Trophoblast cell (in vitro differentiated cells and primary cell): ENCODE measurements at places on chromosomes 11 and 22.

GRCh38 chr11:62593434-62594044 lies 2.2 kb upstream of the TUT1 start:
- DNase-seq, result peak; percentile 76

DNA sequence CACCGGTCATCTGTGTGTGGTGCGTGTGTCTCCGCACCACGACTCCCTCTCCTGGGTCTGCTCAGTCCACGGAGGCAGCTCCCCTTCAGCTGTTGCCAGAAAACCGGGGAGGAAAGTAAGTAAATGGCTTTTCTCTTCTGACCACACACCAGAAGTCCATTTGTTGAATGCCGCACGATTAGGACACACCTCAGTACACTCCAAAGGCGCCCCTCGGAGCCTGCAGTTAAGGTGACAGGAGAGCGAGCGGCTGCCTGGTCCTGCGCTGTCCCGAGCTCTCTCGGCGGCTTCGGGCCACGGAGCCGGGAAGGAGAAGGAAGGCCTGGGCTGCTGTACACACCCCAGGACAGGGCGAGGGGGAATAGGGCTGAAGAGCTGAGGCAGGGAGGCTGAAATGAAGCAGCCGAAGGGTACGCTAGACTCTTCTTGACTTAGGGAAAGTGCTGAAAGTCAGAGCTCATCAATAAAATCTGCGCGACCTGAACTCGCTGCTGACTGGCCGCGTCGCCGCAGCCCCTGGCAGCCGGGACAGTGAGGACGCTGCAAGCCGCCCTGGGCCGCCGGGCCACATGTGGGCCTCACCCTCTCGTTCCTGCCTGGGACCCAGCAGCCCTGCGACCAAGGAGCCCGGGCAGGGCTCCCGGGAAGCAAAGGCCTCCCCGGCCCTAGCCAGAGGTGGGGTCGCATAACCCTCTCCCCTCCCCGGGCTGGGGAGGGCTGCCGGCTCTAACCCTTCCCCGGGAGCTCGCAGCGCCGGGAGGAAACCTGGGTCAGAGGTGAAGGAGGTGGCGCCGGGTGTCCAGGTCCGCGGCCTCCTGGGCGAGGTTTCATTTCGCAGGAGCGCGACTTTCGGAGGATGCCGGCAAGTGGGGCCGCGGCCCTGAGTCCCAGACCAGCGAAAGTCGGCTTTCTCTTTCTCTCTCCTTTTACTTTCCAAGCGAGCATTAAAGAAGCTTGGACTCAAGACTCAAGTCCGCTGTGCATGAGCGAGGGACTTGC lies 1.6 kb upstream of the PAX6 start:
- DNase-seq, result peak; percentile 25

DNA sequence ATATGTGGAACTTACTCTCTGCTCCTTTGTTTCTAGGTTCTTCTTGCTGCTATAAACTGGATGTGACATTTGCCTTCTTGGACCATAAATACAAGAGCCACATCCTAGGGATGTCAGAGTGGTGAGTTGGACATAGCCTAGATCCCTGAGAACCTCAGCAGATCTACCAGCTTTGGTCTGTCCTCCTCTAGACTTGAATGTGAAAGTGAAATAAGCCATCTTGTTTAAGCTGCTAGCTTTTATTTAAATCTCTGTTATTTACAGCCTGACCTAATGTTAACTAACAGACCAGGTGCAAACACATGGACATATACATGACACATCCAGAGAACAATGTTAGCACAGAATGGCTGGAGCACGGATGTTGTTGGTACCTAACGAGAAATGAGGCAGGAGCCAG lies 36.0 kb downstream of the SLN start:
- DNase-seq, result no peak

- no peak for DNase-seq
Observed at GRCh38 chr22:49962751-49963646, 2.4 kb downstream of the PIM3 start.

DNA sequence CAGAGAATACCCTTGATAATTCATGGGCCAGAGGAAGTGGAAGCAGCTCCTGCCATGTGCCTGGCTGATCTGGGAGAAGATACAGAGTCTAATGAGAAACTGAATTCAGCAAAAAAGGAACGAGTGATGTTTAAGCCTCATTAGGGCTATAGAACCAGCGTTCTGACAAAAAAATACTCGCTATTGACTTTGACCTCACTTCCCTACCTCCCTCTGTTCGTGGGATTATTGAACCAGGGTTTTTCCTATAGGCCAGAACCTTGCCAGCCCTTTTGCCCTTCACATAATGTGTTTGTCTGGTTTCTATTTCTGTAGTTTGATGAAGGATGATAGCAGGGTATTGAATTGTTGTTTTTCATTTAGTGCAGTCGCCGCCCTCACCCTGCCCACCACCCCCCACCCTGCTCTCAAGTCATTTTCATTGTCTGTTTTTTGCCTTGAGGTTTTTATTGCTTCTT lies 7.6 kb upstream of the RBFOX2 start:
- no peak for DNase-seq

DNA sequence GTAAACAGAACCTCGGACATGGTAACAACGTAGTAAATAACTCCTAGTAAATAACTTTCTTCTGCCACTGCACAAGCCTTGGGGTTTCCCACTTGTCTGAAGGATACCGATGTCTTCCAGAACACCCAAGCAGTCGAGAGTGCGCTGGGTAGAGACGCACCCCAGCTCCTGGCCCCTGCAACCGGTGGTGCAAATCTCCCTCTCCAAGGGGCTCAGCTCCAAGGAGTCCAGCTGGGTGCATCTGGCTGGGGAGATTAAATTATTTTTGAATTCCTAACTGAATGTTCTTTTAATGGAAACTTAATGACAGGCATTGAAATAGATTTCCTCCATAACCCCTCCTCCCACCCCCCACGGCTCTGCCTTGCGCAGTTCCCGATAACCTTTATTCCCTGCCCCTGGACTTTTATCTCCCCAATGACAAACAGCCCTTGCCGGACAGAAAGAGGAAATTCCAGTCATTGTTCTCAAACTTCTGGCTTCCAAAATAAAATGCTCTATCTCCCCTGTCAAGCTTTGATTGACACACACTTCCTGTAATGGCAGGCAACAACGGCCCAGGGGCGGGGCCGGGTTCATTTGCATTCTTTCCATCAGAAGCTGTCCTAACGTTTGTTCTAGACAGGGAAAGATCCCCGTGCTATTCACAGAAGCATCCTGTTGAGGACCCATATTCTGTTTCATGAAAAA lies 31.2 kb downstream of the KCNJ1 start:
- DNase-seq, result peak; percentile 17

- no peak for DNase-seq
Observed at GRCh38 chr11:44711113-44711786, 15.5 kb upstream of the TSPAN18 start.

- peak; percentile 76 for DNase-seq
Observed at GRCh38 chr22:32631507-32632255, 157.1 kb downstream of the FBXO7 start.

- DNase-seq, result no peak
Observed at GRCh38 chr11:2084721-2085120, 54.5 kb downstream of the IGF2 start.

GRCh38 chr22:43878079-43878795 lies 13.6 kb downstream of the PNPLA5 start:
- no peak for DNase-seq

GRCh38 chr11:68025047-68025446 lies 5.4 kb upstream of the NDUFS8 start:
- DNase-seq, result no peak

DNA sequence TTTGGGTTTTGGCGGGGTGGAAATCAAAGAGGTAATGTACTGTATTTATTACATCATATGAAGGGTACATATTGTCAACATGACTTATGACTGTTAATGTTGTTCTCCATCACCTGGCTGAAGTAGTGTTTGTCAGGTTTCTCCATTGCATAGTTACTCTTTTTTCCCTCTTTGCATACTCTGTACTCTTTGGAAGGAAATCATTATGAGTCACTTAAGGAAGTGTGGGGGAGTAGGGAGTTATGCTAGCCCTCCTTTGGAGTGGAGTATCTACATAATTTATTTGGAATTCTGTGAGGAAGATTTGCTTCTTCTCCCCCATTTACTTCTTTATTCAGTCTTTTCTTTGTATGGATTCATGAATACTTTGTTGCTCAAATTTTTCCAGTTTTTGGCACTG lies 3.6 kb upstream of the PGR start:
- DNase-seq, result no peak

- DNase-seq, result no peak
Observed at GRCh38 chr11:4065601-4066377, 28.8 kb upstream of the RRM1 start.

DNA sequence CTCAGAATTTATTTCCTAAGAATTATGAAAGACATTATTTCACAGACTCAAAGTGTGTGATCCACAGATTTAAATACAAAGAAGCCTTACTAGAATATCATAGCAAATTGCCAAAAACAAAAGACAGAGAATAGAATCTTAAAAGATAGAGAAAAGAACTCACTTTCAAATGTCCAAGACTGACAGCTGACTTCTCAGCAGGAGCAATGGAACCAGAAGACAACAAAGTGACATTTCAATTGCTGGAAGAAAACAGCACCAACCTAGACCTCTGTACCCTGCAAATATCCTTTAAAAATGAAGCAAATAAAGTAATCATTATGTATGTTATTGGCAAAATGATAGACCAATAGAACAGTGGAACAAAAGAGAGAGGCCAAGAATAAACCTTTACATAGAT lies 109.2 kb downstream of the TTC17 start:
- DNase-seq, result no peak

- peak; percentile 89 for DNase-seq
Observed at GRCh38 chr11:89495951-89496350, 4.8 kb upstream of the NOX4 start.

GRCh38 chr11:123144707-123145106 lies 50.3 kb downstream of the CLMP start:
- DNase-seq, result peak; percentile 98

GRCh38 chr11:46296059-46296527 lies 18.6 kb downstream of the CREB3L1 start:
- DNase-seq, result no peak

DNA sequence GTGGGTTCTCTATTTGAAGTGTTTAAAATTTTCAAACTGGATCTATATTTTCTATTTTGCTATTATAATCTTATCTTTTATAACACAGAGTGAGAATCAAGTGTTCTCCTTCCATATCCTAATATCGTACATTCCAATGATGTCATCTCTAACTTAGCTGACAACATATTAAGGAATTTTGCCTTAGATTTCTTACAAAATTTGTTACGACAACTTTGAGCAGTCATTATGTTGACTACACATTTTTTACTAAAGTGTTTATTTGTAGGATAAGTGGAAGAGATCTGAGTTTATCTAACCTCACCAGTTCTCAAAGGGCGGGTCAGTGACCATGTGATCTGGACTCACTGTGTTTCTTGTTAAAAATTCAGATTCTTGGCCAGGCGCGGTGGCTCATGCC lies 12.7 kb downstream of the BTG4 start:
- DNase-seq, result no peak

- DNase-seq, result no peak
Observed at GRCh38 chr11:2593393-2593950, 106.3 kb downstream of the KCNQ1OT1 start.

- no peak for DNase-seq
Observed at GRCh38 chr11:31764766-31765165, 46.4 kb downstream of the PAX6 start.

DNA sequence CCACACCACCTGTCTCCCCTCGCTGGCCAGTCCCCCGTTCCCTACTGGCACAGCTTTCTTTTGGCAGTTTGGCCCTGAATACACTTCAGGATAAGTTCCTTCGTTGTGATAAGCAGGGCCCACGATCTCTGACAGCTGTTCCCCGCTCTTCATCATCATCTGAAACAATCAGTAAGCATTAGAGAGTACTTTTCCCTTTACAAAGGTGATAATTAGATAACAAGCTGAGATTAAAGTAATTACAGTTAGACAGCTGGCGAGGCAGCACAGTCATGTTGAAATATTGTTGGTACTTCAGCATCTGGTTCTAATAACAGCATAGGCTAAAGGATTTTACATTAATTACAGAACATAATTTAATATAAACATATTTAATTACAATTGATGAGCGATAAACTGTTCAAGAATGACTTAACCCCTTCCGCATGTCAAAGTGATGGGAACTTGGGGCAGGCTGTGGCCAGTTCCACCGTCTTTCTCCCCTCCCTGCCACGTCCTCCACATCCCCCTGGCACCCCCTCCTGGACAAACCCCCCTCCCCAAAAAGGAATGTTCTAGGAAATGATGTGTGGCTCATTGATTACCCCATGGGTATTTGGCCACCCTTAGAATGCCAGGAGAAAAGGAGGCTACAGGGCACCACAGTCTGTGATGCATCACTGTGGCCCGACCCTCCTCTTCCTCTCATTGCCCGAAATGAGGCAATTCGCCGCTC lies 134.9 kb downstream of the RCN1 start:
- DNase-seq, result no peak

GRCh38 chr11:93199616-93200015 lies 1.8 kb upstream of the SLC36A4 start:
- no peak for DNase-seq

GRCh38 chr11:65059959-65060824 lies 1.8 kb upstream of the NAALADL1 start:
- DNase-seq, result no peak

DNA sequence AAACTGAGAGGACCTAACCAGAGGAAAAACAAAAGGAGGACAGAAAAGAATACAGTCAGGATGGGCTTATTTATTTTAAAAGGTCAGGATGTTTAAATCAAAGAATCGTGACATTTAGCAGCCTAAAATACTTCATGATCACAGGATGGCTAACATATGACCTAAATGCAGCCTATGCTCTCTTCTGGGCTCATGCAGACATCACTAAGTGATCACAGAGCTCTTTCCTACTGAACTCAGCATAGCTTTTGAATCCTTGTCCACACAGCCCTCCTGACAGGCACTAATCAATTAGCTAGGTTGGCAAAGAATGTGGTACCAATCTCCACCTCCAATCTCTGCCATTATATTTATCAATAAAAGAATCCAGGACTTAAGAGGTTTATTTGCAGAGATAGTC lies 60.1 kb upstream of the PHF21A start:
- no peak for DNase-seq

DNA sequence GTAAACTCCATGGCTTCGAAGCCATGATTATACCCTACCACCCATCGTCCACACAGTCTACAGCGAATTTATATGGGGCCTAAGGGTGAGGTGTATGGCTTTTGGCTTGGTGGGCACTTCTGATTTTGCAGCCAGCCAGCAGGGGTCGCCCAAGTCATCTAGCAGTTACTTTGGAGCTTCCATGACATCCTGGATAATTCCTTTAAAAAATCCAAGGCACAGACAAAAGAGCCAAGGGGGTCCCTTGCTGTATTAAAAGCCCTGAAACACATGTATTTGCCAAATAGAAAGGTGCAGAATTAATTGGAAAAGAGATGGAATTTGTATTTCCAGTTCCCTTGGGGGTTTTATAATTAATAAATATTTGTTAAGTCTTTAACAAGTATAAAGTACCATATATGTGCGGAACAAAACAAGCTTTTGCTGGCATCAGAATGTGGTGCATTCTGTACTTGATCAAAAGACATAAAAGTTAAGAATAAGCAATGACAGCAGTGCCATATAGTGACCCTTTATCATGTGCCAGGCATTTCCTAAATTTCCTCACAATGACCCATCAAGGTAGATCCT lies 132.8 kb upstream of the PITPNB start:
- DNase-seq, result peak; percentile 54
